ENCODE measurements at places on chromosomes 11 and 22.

DNA sequence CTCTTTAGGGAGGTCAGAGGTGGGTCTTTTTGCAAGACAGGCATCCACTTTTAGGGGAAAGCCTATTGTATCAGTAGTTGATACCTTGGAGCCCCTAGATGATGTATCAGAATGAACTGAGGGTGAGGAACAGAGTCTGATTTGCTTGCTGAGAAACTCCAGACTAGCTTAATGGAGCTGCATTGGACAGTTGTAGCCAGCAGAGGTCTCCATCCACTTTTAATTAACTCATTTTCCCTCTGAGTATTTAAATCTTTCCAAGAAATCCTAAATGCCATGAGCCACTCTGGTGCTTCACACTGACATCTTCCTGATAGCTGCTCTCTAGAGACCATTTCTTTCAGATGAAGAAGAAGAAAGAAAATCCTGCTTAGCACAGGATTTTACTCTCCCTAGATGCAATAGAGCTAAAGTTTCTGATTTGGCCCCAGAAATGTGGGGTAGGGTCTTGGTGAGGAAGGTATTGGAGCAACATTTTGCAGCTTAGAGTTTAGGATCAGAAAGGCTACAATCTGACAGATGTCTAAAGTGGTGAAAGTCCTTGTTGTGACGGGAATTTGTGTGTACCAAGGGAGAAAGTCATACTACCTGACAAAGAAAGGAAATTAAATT, 38.0 kb downstream of the EXT2 start:
- no peak for DNase-seq

DNA sequence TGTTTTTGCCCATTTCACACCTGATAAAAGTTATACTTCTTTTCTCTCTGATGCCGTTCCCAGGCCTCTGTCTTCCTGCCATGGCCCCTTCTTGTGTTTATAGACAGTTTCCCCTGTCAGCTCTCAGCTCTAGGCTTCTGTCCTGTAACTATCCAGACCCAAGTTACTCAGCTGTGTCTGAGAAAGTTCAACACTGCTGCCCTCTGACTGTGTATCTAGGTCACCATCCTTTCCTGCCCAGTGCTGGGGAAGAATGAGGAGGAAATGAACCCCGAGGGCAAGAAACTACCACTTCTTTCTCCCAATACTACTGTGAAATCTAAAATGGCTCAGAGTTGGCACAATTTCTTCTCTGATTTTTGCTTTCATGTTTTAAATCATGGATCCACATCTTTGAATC, 29.6 kb downstream of the SNX19 start:
- no peak for DNase-seq

DNA sequence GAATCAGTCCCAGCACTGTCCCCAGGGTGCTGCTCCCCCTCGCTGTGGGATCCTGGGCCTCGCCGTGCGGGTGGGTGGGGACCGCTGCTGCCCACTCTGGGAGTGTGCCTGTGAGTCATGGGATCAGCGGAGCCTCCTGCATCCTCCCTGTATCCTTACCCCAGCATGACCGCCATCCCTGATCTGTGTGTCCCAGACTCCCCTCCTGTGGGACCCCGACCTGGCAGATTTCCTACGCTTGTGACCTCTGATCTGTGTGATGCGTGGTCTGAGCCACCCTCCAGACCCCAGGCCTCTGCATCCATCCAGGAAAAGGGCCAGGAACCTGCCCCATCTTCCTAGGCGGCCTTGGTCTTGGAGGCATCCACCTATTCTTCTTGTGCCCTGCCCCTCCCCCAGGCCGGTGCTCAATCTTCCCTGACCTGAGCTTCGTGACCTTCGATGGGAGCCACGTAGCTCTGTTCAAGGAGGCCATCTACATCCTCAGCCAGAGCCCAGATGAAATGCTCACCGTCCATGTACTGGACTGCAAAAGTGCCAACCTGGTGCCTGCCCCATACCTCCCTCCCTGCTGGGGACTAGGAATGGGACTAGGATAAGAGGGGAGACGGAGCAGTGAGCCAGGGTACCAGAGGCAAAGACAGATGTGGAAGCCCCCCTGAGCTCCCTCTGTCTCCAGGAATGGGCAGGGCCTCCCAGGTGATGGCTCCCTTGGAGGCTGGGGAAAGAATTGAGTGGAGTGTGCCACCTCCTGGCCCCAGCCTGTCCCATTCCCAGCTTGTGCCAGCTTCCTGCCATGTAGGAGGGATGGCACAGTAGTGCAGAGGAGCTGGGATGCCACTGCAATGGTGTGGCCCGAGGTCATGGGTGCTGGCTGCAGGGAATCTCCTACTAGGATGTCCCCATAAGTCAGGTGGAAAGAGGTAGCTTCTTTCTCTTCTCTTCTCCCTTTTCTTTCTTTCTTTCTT, 65.4 kb downstream of the OTOG start:
- DNase-seq, result no peak

GRCh38 chr11:35236667-35237003, 97.7 kb downstream of the CD44 start:
- no peak for DNase-seq

DNA sequence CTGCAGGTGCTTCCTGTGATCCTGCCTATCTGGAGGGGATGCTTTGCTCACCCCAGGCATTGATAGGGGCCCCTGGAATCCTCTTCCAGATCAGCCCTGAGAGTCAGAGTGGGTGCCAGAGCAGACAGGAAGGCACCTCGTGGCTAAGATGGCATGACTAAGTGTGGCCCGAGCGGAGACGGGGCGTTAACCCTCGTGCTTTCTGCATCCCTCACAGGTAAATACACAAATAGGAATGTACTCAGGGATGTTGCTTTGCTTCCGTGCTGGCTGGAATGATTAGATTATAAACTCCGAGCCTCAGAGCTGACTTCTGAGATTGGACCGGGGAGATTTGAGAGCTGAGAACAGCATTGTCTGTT, 312.7 kb upstream of the B3GAT1 start:
- no peak for DNase-seq

DNA sequence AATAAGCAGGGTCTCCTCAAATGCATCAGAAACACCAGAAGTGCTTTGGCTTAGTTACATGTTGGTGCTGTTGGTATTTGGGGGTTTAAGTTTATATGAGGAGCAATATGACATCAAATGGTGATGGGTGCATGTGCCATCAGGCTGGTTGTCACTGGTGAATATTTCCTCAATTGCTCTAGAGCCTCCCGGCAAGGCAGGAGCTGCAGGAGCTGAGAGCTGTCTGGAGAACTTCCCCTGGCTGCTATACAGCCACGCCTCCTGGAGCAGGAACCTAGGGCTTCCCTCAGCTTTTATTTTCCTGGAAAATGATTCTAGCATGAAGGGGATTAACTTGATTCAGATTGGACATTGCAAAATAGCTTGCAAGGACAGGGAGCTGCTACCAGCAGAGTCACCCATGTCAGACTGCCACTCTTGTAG, 15.8 kb downstream of the IGLL5 start:
- DNase-seq, result no peak

DNA sequence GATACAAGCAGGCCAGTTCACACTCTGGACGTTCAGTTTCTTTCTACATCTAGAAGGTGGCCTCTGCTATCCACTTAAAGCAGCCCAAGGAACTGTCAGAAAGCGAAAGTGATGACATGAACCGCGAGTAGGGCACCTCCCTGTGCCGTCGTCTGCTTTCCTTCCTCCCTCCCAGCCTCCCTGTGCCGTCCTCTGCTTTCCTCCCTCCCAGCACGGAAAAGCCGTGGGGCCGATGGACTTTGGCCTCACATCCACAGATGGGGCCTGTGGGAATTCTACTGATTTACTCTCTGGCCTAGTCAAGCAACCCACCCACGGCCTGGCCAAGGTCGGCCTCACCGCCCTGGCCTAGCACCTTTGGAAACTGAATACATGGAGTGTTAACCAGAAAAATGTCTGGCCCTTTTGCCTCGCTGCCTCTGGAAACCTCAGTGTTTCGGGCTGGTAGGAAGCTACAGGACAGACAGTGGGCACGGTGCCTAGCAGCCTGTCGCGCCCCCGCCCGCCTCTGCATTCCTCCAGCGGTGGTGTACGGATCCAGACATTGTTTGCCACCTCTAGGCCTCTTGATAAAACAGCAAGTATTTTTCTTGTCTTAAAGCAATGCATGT, 14.2 kb downstream of the PEX26 start:
- DNase-seq, result no peak

DNA sequence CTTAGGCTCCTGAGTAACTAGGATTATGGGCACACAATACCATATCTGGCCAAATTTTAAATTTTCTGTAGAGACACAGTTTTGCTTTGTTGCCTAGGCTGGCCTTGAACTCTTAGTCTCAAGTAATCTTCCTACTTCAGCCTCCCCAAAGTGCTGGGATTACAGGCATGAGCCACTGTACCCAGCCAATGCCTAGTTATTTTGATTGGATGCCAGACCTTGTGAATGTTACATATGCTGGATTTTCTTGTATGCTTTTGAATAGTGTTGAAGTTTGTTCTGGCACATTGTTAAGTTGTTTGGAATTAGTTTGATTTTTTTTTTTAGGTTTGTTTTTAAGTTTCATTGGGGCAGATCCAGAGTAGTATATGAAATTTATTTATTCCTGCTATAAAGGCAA, 110.7 kb upstream of the ANO5 start:
- no peak for DNase-seq

DNA sequence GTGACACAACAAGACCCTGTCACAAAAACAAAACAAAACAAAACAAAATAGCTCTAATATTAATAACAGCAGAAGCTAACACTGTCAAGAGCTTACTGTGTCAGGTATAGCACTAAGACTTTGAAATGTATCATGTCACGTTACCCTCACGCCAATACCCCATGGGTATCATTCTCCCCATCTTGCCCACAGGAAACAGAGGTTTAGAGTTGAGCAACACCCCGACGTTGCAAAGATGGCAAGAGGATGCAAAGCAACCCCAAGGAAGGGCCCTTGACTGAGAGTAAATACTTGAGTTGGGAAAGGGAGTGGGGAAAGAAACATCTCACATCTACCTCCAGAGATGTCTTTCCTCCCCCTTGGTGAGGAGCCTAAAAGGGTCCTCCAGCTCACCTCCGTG, 366.8 kb downstream of the LARGE1 start:
- no peak for DNase-seq

GRCh38 chr11:10440401-10440800, 14.7 kb upstream of the AMPD3 start:
- DNase-seq, result no peak

DNA sequence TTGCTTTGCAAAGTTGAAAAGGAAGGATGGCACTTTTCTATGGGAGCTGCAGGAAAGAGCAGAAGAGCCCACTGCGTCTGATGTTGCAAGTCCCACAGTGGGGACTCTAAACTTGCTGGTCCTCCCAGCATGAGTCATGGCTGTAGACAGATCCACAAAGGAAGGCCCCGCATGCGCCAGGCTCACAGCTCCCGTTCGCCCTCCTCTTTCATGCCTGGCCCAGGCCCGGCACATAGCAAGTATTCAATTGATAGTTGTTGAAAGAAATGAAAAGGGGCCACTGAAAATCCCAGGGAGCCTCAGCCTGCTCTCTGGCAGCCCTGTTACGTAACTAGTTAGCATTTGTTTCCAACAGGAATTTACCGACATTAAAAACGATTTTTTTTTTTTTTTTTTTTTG, 18.9 kb downstream of the AP1B1 start:
- DNase-seq, result no peak

DNA sequence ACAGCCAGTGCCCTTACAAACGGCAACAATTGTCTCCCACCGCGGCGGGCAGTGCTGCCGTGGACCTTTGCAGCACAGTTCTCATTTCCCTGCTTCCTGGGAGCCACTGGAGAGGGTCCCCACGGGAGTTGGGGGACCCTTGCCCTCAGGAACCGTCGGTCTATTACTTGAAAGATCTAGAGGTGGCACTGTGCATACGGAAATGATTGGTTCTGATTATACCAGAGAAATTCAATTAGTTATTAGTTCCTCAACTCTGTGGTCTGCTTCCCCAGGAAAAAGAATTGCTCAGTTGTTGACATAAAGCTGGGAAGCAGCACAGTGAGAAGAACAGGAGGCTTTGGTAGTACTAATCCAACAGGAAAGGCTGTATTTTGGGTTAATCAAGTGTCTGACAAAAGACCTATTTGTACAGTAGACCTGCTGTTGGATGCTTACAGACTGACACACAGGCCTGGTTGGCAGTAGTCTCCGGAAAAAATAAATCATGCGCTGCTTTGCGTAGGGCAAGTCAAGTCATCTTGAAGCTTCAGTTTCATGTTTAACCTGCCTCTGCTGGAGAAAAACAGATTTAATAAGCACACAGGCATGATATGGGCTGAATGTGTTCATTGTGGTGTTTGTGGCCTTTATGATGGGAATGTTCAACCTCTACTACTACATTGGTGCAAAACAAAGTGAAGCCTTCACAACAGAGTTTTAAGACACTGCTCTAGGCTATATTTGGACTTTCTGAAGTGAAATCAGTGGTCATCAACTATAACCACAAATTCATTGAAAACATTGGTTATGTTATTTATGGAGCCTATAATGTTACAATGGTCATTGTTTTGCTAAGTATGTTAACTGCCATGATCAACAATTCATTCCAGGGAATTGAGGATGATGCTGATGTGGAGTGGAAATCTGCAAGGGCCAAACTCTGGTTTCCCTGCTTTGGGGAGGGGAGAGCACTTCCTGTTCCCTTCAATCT, 54.6 kb upstream of the SC5D start:
- DNase-seq, result no peak

DNA sequence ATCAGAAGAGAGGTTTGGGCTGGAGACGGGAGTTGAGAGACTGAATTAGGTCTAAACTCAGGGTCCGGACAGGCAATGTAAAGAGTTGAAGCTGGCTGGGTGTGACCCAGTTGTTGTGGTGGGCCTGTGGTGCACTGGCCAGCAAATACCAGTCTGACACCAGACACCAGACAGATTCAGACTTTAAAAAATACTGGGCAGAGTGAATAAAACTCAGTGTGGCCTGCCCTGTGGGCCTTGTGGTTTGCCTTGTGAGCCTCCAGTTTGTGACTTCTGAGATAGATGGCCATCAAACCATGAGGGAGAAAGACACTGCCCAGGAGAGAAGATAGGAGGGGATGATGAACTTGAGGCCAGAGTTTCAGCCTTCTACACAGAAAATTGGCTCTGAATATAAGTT, 25.8 kb downstream of the RCN1 start:
- DNase-seq, result no peak

DNA sequence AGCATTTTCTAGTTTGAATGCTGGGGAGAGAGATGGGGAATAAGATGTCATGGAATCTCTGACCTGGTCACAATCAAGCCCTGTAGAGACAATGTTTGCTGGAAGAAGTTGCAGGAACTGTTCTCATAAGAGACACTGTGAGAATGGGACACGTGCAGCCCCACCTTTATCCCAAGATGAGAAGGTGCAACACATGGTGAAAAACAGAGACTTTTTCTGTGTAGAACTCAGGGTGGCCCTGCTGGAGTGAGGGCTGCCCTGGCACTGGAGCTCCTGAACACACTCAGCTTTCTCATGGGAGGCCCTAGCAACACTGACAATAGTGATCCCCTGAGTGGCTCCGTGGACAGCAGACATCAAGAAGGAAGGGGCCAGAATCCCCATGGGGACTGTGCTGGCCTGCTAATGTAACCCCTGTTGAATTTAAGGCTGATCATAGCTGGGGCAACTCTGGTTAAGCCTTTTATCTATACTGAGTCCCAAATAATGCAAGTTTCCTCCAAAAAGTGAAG, 106.6 kb downstream of the ME3 start:
- DNase-seq, result no peak

- no peak for DNase-seq
Observed at GRCh38 chr11:24861440-24861839, 364.6 kb downstream of the LUZP2 start.

- no peak for DNase-seq
Observed at GRCh38 chr22:26463101-26463661, 20.4 kb downstream of the HPS4 start.

GRCh38 chr22:44753189-44754042, 1.0 kb downstream of the ARHGAP8 start:
- DNase-seq, result no peak

- DNase-seq, result no peak
Observed at GRCh38 chr11:19433367-19433766, 192.6 kb upstream of the E2F8 start.

GRCh38 chr11:17533778-17534415, 10.3 kb downstream of the USH1C start:
- no peak for DNase-seq
